ENCODE measurements at places on chromosomes 4 and X. TPM values are rescaled to one million over a fixed set of nuclear protein-coding genes. Genes with fewer than 3 reads are reported as not detected.

Gene GJB1
- total RNA-seq: not detected

Gene NPNT
- 0.30 TPM for total RNA-seq

Gene MAGEB10
- not detected for total RNA-seq

Gene NHS
- total RNA-seq: 1.4 TPM

Gene SLIT2
- total RNA-seq: 34.0 TPM

Gene KIAA1210
- total RNA-seq: not detected

Gene FAM3A
- 34.4 TPM for total RNA-seq

Gene CD38
- not detected for total RNA-seq

Gene TBC1D14
- total RNA-seq: 49.5 TPM

Gene UGT2A3
- total RNA-seq: not detected

Gene USP38
- total RNA-seq: 22.0 TPM

Gene CYSLTR1
- total RNA-seq: not detected

Gene PRR32
- not detected for total RNA-seq

Gene SLC38A5
- total RNA-seq: 61.8 TPM

Gene NUP54
- 51.9 TPM for total RNA-seq

Gene CRMP1
- total RNA-seq: 0.30 TPM

Gene NPY2R
- total RNA-seq: not detected

Gene HTRA3
- 12.5 TPM for total RNA-seq

Measured in smooth muscle cell of the umbilical artery (primary cell).